ENCODE measurements at places on chromosomes 11 and 22.
A peak's percentile ranks its signal among the peaks of the same experiment; 100 is the strongest.

DNA sequence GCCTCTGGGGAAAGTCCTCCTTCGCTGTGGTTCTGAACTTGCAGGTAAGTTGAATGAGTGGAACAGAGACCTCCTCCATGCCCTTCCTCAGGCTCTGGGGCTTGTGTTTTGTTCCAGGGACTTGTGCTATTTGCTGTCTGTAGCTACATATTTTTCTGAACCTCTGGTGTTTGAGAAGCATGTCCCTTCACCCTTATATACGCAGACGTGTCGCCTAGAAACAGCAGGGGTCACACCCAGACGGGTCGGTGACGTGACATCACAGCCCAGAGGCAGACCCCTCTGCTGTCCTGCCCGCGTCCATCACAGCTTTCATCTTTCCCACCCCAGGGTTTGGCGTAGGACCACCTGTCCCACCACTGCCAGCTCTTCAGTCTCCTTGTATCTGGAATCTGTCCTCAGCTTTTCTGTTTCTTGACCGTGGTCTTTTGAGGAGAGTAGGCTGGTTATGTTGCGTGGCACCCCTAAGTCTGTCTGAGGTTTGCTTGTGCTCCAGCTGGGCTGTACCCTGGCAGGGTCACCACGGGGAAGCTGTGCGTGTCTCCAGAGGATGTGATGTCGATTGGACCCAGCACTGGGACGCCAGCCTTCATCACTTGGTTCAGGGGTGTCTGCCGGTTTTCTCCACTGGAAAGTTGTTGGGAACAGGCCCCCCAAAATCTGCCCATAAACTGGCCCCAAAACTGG lies 13.4 kb upstream of the MUC5B start:
- no peak for DNase-seq

- no peak for DNase-seq
Observed at GRCh38 chr22:38081636-38081940, 2.4 kb downstream of the SLC16A8 start.

DNA sequence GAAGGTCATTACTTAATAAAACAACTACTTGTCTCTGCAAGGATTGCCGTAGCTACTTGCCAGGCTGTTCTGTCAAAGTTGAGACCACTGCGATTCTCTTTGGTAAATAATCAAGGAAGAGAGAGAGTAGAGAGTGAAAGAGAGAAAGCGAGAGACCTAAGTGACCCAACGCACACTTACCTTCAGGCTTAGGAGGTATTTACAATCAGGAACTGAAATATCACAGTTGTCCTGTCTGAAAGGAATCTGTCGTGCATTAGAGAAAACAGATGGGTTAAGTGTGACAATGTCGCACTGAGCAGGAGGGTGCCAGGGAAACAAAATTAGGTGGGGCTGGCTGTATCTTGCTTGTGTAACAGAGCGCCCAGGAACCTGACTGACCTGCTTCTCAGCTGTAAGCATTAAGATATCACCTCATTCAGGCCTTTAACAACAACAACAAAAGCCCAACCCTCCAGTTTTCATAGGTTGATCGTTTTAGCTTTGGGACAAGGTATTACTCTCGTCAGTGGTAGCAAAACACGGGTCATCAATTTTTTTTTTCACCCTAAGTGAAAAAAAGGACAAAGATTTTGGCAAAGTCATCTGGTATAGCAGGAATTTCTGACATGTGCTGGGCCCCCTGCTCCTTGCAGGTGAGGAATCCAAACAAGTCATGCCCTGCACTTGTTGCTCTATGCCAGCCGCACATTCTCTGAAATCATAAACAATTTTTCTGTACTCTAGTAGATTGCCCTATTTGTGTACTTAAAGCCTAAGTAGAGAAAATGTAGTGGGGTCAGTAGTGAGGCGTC lies at the start of gene MUC15:
Gene MUC15, minus strand, starts transcription at position 403 of the 794 bp plus-strand sequence. CDS start 5,169 bp downstream, outside the sequence.
- no peak for DNase-seq

GRCh38 chr11:89504270-89504669 lies 13.1 kb upstream of the NOX4 start:
- no peak for DNase-seq

DNA sequence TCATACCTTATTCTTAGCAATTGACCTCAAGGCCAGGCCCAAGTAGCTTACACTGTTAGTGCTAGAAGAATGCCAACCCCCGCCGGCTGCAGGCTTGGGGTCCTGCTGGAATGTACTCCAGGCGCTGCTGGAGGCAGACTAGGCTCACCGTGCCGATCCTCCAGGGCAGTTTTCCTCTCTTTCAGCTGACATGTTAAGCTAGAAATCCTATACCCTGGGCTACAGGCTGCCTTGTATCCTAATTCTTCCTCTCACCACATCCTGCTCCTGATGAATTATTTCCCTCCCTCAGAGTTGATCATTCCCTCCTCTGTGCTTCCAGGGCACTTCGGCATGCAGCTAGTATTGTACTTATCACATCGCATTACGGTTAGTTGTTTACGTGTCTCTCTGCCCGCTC lies 3.4 kb downstream of the SPTBN2 start:
- peak; percentile 65 for DNase-seq

GRCh38 chr11:17129003-17129402 lies 51.5 kb upstream of the RPS13 start:
- DNase-seq, result peak; percentile 32
